ENCODE measurements at places on chromosomes 5 and 9.

DNA sequence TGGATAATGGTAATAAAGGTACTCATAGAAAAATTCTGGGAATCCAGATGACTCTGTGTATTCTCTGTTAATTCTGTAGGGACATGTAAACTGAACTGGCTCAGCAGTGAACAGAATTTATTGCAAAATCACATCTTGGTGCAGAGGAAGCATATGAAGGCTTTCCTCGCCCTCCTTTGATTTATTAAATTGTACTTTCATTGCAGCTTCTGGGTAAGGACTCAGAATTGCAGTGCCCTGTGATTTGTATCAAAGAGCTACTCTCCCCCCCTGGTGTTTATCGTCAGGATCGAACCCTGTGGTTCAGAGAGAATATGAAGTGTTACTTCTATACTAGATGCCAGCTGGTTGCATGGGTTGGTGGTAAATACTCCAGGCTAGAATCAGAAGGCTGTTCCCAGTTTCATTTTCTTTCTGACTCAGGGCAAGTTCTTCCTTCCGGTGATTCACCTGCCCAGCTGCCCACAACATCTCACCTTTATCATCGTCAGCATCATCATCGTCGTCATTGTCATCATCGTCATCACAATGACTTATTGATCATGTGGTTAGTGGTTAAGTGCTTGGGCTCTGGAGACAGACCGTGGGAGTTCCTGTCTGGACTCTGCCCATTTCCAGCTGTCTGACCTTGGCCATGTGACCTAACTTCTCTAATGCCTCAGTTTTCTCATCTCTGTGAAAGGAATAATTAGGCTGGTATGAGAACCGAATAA is 238.8 kb downstream of the ARHGAP26 start:
- no peak for DNase-seq

- peak; percentile 7 for DNase-seq
Measured at GRCh38 chr5:58498340-58498942, 7.2 kb downstream of the GAPT start.

- DNase-seq, result no peak
Measured at GRCh38 chr5:38715696-38716095, 130.1 kb upstream of the OSMR start.

- DNase-seq, result no peak
Measured at GRCh38 chr5:141517880-141518617, 29.2 kb downstream of the PCDHGC5 start.

DNA sequence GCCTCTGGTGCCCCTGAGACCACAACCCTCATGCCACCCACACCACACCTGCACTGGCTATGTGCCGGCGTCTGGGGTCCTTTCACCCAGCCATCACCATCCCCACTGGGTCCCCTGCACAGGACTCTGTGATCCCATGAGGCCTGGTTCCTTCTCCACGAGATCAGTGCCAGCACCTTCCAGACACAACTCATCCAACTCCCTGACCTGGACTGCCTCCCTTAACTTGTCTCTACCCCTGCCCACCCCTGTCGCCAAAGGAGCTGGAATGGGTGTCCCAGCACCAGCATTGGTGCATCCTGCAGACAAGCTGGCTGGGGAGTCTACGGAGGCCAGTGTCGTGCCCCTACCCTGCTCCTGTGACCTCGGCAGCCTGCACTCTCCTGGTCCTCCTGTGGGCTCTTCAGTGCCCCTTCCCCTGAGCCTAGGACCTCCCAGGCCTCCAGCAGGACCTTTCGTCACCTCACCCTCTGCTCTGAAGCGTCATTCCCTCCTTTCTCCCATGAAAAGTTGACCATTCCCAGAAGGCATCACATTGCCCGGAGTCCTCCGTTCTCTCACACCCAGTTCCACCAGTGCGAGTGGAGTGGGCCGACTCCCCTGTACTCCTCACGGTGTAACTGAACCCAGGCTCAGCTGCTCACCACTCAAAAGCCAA is 87.7 kb downstream of the NSUN2 start:
- DNase-seq, result no peak

GRCh38 chr9:108854094-108854493 is 1.7 kb downstream of the ACTL7B start:
- peak; percentile 91 for DNase-seq

DNA sequence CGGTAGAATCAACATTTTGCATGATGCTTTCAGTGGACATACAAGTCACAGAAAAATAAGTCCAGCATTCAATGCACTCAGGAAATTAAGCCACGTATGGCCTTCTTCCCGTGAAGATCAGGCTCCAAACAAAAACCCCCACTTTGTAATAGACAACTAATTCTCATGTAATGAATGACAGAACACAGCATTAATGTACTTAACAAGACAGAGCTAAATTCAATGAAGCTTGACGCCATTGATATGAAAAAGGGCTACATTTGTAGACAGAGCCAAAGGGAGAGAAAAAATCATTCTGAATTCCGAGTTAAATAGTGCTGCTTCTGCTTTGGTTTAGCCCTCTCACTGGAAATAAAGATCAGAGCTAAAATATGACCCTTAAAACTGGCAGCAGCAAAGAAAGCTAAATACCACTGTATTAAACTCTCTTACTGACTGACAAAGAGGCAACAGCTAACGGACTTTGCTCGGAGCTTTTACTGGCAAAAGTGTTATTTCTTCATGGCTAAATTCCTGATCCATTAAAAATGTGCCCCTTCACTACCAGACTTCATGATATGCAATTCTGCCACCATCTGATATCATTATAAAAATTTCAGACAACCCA is 250.5 kb downstream of the BNC2 start:
- DNase-seq, result no peak

GRCh38 chr5:95664204-95664786 is 17.7 kb downstream of the RFESD start:
- no peak for DNase-seq

GRCh38 chr9:70285981-70286598 is 27.3 kb downstream of the SMC5 start:
- no peak for DNase-seq

DNA sequence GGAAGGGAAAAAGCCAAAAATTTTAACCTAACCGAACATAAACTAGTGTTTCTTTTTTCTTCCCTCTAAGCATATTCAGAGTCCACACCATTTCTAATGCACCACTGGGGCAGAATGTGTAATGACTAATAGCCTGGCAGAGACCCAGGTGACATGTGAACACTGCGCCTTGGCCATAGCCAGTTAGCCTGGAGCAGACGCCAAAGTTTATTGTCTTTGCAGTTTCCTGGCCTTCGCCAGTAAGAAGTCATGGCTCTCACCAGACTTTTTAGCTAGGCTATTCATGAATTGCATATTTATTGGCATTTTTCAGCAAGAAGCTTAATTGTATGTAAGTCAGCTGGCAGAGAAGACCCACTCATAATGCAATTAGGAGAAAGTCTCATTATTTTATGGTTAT is 182.8 kb upstream of the SLC27A6 start:
- DNase-seq, result no peak

GRCh38 chr9:34994260-34994899 is 4.8 kb downstream of the DNAJB5 start:
- DNase-seq, result peak; percentile 73

DNA sequence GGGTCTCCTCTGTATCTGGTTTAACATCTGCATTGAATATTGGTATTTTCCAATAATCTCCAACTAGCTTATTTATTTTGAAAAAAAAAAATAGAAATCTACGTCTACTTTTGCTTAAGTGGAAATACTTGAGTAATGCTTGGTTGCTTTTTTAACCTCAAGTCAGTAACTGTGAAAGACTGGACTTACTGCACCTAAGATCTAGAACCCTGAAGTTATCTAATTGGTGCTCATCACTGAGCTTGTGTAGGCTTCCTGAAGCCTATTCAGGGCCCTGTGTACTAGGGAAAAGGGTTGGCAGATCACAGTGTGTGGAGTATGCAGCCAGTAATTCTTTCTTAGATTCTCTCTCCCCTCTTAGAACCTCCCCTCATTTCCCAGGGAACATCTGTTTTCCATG is 16.2 kb downstream of the SLC1A1 start:
- no peak for DNase-seq

- DNase-seq, result peak; percentile 88
Measured at GRCh38 chr9:121598965-121599871, 52.2 kb upstream of the DAB2IP start.

GRCh38 chr5:127088251-127088650 is 14.9 kb upstream of the C5orf63 start:
- no peak for DNase-seq

DNA sequence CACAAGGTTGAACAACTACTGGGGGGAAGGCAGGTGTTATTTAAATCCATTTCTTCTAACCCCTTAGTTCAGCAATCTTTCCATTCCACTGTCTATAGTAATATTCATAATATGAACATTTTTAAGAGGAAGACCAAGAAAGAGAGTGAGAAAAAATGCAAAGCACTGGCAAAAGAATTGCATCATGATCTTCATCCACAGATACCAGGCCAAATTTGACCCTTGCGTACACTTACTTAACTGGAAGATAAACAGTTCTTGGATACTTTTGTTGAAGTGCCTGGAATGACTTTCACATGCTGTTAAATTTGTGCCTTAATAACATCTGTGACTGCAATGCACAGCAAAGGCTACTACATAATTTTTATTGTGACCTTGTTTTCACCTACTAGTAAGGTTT is 1.8 kb downstream of the PFDN1 start:
- DNase-seq, result no peak

GRCh38 chr9:28915202-28915930 is 1342.1 kb upstream of the C9orf72 start:
- no peak for DNase-seq

DNA sequence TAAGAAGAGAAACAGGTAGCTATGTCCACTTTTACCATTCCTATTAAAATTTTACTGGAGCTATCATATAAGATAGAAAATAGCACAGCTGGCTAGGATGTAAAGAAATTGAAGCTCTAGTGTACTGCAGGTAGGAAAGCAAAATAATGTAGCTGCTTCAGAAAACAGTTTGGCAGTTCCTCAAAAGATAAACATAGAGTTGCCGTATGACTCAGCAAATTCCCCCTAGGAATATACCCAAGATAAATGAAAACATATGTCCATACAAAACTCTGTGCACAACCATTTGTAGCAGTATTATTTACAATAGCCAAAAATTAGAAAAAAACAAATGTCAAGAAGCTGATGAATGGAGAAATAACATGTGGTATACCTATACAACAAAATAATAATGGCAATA is 64.6 kb upstream of the SHISAL2B start:
- no peak for DNase-seq

- no peak for DNase-seq
Measured at GRCh38 chr5:67816456-67816855, 399.1 kb upstream of the PIK3R1 start.

GRCh38 chr9:5364294-5365024 is 24.8 kb upstream of the RLN1 start:
- no peak for DNase-seq

DNA sequence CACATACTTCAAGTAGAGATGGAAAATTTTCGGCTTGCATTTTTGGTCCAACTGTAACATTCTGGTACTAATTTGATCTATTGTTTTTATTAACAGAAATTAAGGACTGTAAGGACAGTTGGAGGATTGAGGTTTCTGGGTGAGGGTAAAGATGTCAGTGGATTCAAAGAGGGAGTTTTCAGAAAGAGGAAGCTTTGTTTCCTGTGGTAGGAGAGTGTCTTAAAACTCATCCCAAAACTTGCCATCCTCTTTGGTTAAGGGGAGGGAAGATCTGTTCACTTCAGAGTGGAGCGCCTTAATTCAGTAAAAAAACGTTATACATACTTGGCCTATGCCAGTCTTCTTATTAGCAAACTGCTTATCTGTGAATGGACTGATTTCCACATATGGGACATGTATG is 13.8 kb downstream of the CNTRL start:
- DNase-seq, result no peak

DNA sequence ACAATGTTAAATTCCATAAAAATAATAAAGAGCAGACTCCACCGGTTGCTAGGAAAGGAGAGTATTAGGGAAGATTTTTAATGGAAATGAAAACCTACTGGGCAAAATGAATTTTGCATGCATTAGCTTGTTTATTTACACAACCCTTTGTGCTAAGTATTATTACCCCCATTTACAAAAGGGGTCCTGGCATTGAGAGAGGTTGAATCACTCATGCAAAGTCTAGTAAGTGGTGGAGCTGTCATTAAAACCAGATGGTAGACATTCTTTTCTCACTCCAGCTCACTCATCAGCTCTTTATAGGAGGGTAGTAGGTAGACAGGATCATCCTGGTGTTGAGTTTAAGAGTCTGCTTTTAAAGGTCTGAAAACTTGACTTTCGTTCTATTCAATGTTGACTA is 395.1 kb downstream of the PLK2 start:
- no peak for DNase-seq

GRCh38 chr5:139147483-139148087 is 50.6 kb downstream of the SIL1 start:
- DNase-seq, result no peak

DNA sequence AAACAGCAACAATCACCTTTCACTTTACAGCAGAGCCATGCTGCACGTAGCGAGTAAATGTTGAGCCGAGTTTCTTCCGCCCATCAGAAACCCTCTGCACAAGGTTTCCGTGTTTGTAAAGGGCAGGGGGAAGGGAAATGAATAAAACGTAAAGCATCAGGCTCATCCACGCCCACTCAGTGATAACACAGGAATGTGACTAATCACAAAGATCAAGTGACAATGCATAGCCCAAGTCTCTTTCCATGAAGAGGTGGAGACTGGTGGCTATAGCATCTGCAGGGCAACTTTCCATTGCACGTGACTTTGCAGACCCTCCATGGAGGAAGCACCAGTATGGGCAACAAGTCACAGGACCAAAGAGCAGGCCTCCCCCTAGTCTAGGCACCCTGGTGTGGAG is 56.6 kb downstream of the CAMSAP1 start:
- no peak for DNase-seq

DNA sequence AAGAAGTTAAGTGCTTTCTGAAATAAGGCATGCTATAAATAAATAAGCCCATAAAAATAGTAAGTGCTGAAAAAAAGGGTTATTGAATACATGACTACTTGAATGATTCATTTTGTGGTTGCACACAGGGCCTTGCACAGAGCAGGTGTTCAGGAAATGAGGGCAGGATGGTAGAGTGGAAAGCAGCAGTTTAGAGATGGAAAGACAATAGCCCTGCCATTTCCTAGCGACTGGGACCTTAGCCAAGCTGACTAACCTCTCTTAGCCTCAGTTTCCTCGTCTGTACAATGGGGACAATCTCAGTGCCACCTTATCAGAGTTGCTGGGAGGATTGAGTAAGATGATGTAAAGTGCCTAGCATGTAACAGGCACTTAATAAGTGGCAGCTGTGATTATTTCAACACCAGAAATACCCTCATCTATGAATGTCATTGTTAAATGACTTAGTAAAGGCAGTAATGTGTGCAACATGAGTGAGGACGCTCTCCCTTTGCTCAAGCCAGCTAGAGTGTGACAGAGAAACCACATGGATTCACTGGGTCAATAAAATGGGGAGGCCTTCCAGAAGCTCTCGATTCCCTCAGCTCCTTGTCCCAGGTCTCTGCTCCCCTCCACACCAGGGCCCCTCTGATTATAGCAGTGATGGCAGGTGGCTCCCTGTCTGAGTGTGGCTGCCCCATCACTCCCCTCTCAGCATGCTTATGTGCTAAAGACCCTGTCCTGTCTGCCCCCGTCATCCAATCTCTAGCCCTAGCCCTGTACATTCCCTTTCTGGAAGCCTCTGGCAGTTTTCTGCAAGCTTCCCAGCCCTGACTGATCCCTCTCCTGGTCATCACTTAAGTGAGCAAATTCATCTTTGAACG is 16.0 kb upstream of the PHF19 start:
- no peak for DNase-seq

- DNase-seq, result no peak
Measured at GRCh38 chr5:3351581-3352442, 243.8 kb upstream of the IRX1 start.

- no peak for DNase-seq
Measured at GRCh38 chr9:124410321-124410913, 4.8 kb downstream of the PSMB7 start.

Measured in HuH-7 (cell line).